ENCODE measurements at places on chromosomes 16 and 17.
A peak's percentile ranks its signal among the peaks of the same experiment; 100 is the strongest.

DNA sequence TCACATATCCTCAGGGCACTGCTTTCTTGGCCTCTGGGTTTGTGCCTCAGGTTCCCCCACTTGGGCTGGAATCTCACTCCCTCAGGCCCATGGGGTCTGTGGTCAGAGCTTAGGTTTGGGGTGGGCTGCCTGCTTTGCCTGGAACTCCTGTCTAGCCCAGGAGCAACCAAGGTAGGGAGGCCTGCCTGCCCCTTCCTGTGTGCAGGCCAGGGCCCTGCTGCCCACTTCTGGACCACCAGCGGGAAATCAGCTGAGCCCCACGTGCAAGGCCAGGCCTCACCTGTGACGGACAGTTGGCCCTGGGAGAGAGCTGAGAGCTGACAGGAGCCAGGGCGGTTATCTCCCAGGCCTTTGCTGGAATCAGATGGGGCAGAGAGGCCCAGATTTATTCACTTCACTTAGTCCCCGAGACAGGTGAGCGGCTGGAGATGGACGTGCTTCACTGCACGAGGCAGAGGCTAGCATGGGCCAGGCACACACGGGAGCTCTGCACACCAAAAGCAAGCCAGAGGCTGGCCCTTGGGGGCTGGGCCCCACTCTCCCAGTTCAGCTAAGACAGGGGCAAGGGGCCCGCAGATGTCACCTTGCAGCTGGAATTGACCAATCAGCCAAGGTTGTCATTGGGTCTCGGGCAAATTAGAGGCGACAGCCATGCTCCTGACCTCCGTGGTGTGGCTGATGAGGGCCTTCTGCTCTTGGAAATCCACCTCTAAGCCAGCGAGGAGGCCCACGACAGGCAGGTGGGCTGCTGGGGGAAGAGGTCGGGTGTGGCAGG lies 49.9 kb upstream of the DOC2B start:
- no peak for DNase-seq

GRCh38 chr17:47905221-47905733 lies 9.2 kb downstream of the SP2 start:
- no peak for DNase-seq

GRCh38 chr17:67509390-67510287 lies 132.6 kb downstream of the PITPNC1 start:
- no peak for DNase-seq

DNA sequence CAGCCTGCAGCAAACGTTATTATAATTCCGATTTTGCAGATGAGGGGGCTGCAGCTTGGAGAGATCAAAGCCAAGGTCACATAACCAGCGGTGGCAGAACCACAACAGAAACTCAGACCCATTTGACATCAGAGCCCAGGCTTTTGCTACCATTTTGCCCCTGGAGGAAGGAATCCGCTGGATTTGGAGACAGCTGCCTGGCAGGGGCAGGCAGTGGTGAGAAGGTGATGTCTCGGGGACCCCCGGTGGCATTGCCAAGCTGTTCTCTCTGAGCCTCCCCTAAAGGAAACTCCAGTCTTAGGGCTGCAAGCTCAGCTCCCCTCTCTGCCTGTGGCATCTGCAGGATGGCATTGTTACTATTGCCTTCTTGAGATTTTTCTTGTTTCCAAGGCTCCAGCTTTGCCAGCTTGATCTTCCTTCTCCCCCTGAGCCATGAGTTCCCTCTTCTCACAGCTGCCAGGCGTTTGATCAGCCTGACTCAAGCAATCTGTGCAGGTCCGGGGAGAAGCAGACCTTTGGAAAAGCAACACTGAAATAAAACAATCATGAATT lies 40.8 kb downstream of the AIPL1 start:
- no peak for DNase-seq

DNA sequence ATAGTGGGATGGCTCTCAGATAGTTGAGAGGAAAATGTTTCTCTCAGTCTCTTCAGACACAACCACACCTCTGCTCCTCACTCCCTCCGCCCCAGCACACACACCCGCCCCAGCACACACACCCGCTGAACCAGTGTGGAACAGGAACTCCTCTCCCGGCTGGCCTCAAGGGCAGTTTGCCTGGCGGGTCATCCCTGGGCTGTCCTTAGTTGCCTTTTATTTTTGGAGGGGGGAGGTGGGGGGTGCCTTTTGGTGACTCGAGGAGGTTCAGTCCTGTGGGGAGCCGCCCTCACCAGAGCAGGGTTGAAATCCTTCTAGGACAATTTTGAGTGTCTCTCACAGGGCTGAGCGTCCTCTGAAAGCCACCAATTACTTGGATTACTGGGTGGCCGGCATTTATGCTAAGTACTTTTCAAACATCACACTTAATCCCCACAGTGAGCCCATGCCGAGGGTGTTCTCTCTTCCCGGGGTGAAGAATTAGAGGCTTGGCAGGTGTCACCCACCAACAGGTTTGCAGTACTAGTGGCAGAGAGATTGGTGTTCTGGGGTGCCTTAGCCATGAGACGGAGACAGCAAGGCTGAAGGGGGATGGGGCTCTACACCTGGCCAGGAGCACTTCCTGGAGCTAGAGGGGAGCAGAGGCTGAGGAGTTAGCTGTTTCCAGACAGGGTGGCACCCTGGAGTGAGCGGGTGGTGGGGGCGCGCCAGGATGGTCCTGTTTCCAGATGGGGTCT lies 2.8 kb downstream of the RASD1 start:
- no peak for DNase-seq

GRCh38 chr16:67028167-67028695 lies 718 bp upstream of the CBFB start:
- DNase-seq, result no peak

GRCh38 chr17:42517516-42517915 lies 18.5 kb upstream of the NAGLU start:
- DNase-seq, result peak; percentile 16

DNA sequence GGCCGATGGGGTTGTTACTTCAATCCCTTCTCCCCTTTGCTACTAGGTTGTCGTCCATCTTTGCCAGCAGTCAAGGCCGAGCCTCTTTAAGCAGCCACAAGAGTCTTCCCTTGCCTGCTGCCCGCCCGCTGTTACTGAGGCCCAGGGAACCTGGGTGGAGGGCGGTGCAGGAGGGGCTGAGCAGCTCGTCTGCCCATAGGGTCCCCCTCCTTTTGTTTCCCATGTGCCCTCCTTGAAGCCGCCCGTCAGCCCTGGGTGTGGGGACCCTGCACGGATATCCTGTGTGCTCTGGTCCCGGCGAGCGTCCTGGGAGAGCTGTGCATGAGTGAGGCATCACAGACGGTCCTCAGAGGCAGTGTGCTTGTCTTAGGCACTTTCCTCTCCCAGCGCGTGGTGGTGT lies 37.9 kb upstream of the CAPN15 start:
- no peak for DNase-seq

DNA sequence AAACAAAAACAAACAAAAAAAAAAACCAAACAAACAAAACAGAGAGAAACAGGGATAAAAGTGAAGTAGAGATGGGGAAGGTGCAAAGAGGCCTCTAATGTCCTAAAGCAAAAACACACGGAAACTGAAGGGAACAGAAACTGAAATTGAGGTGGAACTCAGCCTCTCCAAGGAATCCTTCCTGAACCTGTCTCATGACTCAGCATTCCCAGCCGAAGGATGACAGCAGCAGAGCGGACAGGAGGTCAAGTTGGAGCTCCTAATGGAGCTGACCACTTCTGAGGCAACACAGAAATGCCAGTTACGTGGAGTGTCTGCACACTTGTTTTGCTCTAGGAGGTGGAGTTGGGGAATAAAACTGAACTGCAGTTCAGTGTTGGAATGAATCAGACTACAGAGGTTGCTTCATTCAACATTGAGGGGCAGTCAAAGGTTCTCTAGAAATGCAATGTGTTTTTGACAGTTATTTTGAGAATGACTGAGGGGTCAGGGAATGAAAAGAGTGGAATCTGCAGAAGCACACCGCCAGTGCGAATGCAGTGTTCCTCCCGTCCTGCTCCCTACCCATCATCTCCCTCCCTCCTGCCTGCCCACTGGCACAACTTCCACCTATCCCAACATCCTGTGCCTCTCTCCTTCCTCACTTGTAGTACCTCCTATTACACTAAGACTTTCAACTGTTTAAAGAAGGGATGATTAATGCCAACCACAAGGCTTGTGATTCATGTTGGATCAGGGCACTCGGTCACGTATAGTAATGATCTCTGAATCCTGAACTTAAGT lies 6.3 kb downstream of the UBE2O start:
- DNase-seq, result no peak

DNA sequence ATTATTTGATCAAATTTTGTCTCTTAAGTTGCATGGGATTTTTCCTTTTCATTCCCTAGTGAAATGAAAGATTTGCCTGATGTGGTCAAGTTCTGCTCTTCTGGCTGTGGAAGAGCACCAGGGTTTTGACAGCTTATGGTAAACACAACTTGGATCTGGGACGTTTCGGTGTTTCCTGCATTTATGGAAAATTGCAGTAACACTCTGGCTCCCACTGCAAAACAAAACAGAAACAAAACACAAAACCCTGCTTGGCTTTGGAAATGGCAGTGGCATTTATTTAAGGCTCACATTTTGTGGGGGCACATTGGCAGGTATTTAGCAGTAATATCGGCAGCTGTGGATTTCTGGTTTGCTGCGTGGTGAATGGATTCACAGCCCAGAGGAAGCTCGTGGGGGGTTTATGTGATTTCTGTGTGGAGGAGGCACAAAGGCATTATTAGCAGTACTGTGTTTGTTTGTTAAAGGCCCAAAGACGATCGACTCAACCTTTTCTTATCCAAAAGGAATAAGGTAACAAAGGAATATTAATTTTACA lies 377.8 kb downstream of the SNX29 start:
- no peak for DNase-seq

GRCh38 chr17:71937914-71938313 lies 182.9 kb upstream of the SOX9 start:
- DNase-seq, result no peak

GRCh38 chr17:56919717-56920116 lies 5.9 kb upstream of the TRIM25 start:
- DNase-seq, result no peak

GRCh38 chr17:45229681-45230409 lies 8.2 kb downstream of the FMNL1 start:
- DNase-seq, result no peak

DNA sequence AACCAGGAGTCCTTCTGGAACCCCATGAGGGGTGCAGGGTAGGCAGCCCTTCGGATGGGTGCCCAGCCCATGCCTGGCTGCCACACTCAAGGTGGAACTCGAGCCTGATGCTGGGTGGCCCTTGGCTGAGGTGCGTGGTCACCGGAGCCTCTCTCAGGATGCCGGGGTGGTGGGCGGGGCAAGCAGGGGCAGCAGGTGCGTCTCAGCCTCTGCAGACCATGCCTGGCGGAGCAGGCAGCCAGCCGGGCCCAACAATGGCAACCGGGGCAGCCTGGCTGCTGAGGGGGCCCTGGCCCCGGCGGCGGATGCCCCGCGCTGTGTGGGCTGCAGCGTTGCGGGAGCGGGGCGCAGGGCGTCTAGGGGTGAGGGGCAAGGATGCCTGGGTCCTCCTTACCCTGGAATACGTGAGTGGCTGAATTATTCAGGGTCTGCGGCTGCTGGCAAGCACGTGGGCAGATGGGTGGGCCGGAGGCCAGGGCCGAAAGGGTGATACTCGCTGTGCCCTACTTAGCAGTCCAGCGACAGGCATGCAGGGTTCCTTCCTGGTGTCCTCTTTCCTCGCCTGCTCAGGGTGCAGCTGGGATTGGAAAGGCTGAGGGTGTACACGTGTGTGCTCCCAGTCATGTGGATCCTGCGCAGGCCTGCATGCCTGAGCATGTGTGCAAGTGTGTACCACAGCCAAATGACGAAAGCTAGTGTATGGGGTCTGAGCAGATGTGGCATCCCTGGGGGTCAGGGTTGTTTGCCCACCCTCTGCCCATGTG lies 14.6 kb downstream of the MYO15A start:
- no peak for DNase-seq

GRCh38 chr16:88872650-88873331 lies 6.3 kb upstream of the PABPN1L start:
- DNase-seq, result no peak

DNA sequence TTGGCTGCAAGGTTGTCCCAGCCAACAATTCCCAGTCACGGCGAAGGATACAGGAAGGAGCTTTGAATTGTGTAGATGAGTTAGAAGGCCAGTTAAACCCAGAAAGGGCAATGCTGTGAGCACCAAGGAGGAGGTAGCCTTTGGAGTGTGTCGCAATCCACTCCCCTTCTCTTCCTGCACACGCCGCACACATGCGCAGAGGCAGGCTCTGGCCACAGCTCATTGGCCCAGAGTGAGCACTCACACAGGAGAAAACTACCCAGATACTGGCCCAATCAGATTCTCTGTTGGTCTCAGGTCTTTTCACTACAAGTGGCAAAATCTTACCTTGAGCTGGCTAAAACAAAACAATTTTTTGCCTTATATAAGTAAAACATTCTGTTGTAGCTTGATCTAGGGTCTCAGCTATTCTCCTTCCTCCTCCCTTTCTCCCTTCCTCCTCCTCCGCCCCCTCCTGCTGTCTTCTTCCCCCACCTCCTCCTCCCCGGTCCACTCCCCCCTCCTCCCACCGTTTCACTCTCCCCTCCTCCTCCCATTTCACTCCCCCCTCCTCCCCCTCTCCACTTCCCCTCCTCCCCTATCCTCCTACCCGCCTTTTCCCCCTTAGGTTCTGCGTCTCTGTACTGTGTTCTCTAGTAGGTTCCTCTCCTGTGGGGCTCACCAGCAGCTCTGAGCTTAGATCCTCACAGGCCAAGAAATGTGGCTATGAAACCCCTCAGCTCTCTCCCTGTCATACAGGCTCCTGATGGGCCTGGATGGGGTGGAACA lies 344.9 kb downstream of the CPPED1 start:
- no peak for DNase-seq

DNA sequence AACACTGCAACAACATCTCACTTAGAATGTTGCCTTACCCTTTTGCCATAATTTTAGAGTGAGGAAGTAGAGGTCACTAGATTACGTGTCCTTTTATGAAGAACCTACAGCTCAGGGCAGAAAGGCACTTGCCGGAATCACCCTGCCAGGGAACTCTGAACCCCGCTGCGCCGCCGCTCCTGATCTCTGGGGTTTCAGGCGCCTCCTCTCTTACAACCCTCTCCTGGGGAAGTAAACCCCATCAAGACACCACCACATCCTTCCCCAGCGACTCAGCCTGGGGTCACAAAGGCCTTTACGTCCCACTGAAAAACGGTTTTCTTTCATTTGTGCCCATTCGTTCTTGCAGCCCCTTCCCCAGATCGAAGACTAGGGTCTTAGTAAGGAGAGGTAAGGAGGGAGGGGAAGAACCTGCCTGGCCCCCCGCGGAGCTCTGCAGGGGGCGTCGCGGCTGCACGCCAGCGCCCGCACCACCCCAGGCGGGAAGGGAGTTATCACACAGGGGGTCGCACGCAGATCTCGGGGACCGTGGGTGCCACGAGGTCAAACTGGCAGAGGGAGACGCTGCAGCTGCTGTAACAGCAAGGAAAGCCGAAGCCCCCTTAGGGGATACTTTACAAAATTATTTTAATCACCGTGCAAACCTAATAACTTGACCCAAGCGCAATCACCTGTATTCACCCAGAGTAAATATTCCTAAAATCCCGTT lies 1.0 kb upstream of the HLF start:
- no peak for DNase-seq

- peak; percentile 70 for DNase-seq
Observed at GRCh38 chr17:61412143-61412859, 12.7 kb downstream of the TBX2 start.
